HEK293T (cell line): ENCODE measurements at places on chromosomes 16 and 17.

GRCh38 chr16:55325458-55326109 is 1.6 kb downstream of the IRX6 start:
- no peak for DNase-seq

GRCh38 chr16:36336-36984 is 16.9 kb downstream of the POLR3K start:
- DNase-seq, result no peak

GRCh38 chr16:82776470-82777146 is 149.8 kb downstream of the CDH13 start:
- DNase-seq, result no peak

DNA sequence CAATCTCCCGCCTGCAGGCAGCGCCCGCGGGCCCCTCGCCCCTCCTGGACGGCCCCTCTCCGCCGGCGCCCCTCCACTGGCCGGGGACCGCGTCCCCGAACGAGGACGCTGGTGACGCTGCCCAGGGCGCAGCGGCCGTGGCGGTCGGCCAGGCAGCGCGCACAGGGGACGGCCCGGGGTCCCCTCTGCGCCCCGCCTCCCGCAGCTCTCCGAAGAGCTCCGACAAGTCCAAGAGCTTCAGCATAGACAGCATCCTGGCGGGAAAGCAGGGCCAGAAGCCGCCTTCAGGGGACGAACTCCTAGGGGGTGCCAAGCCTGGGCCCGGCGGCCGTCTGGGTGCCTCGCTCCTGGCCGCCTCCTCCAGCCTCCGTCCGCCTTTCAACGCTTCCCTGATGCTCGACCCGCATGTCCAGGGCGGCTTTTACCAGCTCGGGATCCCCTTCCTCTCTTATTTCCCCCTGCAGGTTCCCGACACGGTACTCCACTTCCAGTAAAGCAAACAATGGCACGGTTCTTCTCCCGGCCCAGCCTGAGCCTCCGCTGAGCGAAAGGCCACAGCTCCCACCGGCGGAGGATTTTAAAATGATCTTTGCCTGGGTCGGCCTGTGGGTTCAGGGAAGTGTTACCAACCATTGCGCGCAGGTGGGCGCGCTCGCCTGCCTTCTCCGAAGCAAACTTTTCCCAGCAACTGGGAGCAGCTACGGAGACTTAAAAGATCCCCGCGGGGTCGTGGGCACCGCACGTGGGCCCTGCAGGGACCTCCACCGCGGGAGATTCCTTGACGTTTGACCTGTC is 1.1 kb downstream of the FOXL1 start:
- DNase-seq, result no peak

GRCh38 chr17:76142039-76142584 is 1.1 kb upstream of the FOXJ1 start:
- DNase-seq, result no peak

- DNase-seq, result no peak
Observed at GRCh38 chr16:57178793-57179212, 7.0 kb downstream of the PSME3IP1 start.

DNA sequence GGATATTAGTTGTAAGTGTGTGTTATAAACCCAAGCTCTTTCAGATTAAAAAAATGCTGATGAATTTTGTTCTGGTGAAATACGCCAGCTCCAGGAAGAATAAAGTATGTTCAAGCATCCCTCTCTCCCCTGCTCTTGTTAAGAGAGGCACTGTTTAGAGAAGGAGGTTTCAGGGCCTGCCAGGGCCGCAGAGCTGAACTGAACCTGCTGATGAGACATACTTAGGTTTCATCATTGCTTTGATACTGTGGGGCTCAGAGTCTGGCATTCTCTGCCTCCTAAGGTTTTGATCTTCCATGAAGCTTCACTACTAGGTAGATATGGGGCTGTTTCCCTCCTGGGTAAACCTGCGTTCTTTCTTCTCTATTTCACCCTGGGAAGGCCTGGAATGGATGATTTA is 175.3 kb upstream of the FAM20A start:
- DNase-seq, result no peak
